ENCODE measurements at places on chromosomes 1 and 21.

GRCh38 chr1:44949286-44949685 lies 37.1 kb downstream of the EIF2B3 start:
- no peak for DNase-seq

DNA sequence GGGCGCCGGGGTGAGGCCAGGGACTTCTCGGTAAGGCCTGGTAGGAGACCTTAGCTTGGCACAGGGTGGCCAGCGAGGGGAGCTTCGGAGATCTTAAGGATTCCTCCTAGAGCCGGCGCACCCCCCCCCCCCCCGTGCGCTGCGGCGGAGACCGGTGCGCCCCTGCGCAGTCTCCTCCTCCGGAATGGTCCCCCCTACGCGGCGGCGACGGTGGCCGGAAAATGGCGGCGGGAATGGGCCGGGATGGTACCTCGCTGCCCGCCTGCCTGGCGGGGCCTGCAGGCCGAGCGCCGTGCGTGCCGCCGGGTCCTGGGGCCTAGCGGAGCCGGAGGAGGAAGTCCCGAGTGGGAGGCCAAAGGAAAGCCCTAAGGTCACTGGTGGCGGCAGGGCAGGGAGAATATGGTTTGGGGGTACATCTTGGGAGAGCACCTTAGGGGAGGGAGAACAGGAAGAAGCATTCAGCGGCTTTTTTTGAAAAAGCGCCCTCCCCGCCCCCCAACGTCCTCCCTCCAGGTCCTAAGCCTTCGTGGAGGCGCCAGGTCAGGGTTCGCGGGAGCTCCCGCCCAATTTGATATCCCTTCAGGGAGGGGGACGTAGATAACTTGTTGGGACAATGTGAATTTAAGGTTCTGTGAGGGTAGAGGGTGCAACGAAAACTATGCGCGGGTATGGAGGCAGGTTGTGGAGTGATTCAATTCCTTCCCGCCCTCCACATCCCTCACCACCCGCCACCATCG lies 429 bp downstream of the SRRM1 start:
- DNase-seq, result peak; percentile 57

GRCh38 chr1:218829097-218829496 lies 344.6 kb upstream of the LYPLAL1 start:
- no peak for DNase-seq

DNA sequence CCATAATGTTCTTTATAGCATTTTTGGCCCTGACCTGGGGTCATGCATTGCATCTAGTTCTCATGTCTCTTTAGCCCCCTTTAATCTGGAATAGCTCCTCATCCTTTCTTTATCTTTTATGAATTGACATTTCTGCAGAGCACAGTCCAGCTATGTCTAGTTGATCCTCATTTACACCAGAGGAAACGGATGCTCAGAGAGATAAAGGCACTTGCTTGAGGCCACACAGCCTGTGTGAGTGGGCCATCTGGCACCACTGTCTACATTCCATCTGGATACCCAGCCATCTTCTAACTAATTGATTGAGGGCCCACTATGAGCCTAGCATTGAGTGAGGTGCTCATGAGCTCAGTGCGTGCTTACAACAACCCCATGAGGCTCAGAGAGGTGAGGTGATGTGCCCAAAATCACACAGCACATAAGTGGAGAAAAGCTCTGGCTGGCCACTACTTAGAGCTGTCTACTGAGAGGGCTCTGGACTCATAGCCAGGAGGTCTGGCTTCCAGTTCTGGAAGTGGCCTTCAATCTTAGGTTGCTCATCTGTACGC lies 3.5 kb downstream of the HPCA start:
- DNase-seq, result no peak

DNA sequence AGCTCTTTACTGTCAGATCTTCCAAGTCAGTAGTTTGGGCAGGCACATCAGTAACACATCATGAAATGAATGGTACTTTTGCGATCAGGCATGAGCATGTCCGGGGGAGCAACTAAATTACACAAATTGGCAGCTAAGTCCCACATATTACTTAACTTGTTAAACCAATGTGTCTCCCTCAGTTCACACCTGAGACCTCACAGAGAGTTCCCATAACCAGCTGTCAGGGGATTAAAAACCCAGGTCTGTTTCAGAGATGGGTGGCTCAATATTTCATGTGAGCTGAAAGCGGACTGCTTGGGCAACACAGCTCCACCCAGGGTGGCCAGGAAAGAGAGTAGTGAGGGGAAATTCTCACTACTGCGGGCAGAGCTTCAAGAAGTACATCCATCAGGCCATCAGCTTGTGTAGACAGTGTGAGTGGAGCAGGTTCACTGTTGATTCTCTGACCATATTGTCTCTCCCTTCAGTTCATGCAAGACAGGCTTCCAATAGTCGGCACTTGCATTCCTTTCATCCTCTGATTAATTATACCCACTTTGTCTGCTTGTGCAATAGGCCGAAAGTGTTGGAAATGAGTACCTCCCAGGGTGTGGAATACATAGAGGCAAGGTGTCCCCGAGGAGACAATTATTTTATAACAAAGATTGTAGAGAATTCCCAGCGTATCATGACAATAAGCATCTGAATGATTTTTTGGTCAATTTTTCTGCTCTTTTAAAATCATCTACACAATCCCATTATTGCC lies 139.9 kb downstream of the PTGER3 start:
- DNase-seq, result no peak

DNA sequence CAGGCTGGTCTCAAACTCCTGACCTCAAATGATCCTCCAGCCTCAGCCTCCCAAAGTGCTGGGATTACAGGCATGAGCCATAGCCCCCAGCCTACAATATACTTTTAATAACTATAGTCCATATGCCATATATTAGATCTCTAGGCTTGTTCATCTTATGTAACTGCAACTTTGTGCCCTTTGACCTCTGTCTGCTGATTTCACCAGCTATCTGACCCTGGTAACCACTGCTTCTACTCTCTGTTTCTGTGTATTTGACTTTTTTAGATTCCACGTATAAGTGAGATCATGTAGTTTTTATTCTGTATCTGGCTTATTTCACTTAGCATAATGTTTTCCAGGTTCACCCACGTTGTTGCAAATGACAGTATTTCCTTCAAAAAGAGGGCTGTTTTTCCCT lies 25.5 kb downstream of the STUM start:
- DNase-seq, result no peak

DNA sequence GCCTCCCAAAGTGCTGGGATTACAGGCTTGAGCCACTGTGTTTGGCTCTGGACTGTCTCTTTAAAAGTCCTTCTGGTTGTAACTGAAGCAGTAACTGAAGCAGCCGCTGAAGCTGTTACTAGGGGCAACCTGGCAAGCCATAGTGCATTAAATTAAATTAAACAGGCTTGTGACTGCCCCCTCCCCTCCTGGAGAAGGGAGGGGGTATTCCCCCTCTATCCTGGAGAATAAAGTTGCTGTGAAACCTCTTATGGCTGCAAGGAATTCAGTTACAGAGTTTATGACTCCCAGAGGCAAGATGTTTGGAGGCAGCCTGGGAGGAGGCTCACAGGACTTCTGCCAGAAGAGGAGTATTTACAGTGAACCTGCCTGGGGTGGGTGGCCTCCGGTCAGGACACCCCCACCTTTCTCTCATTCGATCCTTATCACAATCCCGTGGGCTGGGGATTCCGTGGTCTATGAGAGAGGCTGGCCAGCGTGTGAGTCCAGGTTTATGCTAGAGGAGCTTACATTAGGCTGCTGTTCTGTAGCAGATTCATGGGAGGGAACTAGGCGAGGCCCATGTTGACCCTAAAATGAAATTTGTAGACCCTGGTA lies 8.3 kb downstream of the TTC22 start:
- DNase-seq, result no peak

- no peak for DNase-seq
Observed at GRCh38 chr1:155760751-155761475, 72.0 kb downstream of the DAP3 start.
